ENCODE measurements at places on chromosomes 1 and 21. TPM values are rescaled to one million over a fixed set of nuclear protein-coding genes. Genes with fewer than 3 reads are reported as not detected.

ETV3L gene
- not detected for total RNA-seq

ST6GALNAC5 gene
- not detected for total RNA-seq

CYP4A11 gene
- total RNA-seq: not detected

CLEC20A gene
- not detected for total RNA-seq

UMODL1 gene
- not detected for total RNA-seq

PSRC1 gene
- total RNA-seq: 13.3 TPM

ICOSLG gene
- 13.0 TPM for total RNA-seq

CNN3 gene
- 3.1 TPM for total RNA-seq

CGN gene
- total RNA-seq: 0.17 TPM

FCRL1 gene
- total RNA-seq: not detected

CA14 gene
- not detected for total RNA-seq

SHCBP1L gene
- not detected for total RNA-seq

OR10X1 gene
- total RNA-seq: not detected

REN gene
- not detected for total RNA-seq

Measured in T-helper 1 cell treated with Interleukin-12 subunit alpha and Interleukin-12 subunit beta and Interleukin-4 antibody, amounts not matched to agents 30 ng/mL and 1 ng/mL, for 36 hours (primary cell).